MCF 10A (cell line): ENCODE measurements at places on chromosomes 12 and 14.

DNA sequence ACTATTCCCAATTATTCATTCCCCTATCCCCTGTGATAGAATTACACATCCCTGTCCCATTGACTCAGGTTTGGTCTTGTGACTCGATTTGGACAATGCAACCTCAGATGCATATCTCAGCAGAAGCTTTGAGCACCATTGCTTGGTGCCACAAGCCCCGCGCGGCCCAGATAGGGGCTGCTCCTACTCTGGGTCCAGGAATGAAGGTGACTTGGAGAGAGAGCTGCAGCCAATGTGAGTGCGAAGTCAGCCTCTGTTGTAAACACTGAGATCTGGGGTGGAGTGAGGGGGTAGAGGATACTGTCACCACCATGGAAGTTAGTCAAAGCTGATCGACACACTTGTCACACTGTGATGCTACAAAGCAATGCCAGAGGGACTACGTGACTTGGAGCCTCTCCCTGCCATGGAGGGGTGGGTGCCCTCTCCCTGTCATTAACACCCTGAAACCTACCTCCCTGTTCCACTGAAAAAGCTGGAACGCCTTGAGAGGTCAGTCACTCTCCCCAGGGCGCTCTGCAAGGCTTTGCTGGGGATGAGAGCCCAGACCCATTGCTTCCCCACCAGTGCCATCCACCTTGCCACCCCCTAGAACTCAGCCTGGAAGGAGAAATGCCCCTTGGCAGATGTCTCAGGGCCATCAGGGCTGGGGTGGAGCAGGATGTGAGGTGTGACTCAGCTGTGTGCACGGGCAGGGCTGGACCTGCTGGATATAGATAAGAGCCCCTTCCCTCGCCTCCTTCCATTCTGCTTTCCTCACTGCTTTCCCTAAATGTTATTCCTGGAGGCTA is 6.6 kb upstream of the PLEK2 start:
- H3K36me3 ChIP-seq: no peaks in the 10 kb centered on the region
- H3K4me3 ChIP-seq: no peak overlapping the region
- peak; percentile 58 for DNase-seq
- H3K27me3 ChIP-seq: no peaks in the 10 kb centered on the region
- peaks cover 18% of the 10 kb centered on the region for H3K4me1 ChIP-seq

GRCh38 chr14:93132472-93133065 is 16.8 kb upstream of the ITPK1 start:
- H3K4me1 ChIP-seq: peaks cover 16% of the 10 kb centered on the region
- peaks cover 5% of the 10 kb centered on the region for H3K36me3 ChIP-seq
- H3K27me3 ChIP-seq: no peaks in the 10 kb centered on the region
- H3K27ac ChIP-seq: peak overlapping the region; percentile 75
- DNase-seq: peak; percentile 54

GRCh38 chr14:84584511-84584910 is 945.4 kb upstream of the FLRT2 start:
- DNase-seq: no peak
- H3K27me3 ChIP-seq: no peaks in the 10 kb centered on the region
- H3K4me1 ChIP-seq: no peaks in the 10 kb centered on the region
- H3K4me3 ChIP-seq: no peak overlapping the region
- H3K27ac ChIP-seq: no peak overlapping the region

DNA sequence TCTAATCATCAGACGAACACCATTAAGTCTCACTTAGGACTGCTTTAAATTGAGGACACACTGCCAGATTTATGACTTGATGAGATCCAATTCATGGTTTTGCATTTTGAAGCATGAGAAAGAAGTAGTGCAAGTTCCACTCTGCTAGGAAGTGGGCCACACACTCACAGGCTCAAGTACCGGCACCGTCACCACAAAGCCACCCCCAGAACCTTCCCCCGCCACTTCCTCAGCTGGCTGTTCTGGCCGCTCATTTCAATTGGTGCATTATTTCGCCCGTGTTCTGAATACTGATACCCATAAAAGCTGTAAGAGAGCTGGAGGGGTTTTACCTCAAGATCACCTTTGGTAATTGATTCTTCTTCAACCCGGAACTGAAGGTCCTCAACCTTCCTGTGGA is 70.1 kb downstream of the CLIP1 start:
- no peaks in the 10 kb centered on the region for H3K27me3 ChIP-seq
- H3K4me3 ChIP-seq: no peak overlapping the region
- no peak overlapping the region for H3K27ac ChIP-seq
- peaks cover 6% of the 10 kb centered on the region for H3K4me1 ChIP-seq

DNA sequence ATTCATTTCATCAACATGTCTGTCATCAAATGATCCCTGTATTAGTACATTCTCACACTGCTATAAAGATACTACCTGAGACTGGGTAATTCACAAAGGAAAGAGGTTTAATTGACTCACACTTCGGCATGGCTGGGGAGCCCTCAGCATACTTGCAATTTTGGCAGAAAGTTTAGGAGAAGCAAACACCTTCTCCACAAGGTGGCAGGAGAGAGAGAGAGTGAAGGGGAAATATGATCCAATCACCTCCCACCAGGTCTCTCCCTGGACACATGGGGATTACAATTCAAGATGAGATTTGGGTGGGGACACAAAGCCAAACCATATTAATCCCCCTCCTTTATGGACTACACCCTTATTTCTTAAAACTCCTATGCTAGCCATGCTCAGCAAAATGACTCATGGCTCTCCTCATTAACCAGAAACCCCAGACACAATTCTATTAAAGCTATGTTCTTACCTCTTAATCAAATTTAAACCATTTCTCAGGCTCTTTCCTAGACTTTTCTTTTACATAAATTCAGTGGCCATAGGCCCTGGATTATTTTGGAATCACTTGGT is 932.3 kb downstream of the FLRT2 start:
- DNase-seq: peak; percentile 52
- H3K27me3 ChIP-seq: no peaks in the 10 kb centered on the region
- H3K4me1 ChIP-seq: no peaks in the 10 kb centered on the region
- H3K36me3 ChIP-seq: peaks cover 5% of the 10 kb centered on the region

DNA sequence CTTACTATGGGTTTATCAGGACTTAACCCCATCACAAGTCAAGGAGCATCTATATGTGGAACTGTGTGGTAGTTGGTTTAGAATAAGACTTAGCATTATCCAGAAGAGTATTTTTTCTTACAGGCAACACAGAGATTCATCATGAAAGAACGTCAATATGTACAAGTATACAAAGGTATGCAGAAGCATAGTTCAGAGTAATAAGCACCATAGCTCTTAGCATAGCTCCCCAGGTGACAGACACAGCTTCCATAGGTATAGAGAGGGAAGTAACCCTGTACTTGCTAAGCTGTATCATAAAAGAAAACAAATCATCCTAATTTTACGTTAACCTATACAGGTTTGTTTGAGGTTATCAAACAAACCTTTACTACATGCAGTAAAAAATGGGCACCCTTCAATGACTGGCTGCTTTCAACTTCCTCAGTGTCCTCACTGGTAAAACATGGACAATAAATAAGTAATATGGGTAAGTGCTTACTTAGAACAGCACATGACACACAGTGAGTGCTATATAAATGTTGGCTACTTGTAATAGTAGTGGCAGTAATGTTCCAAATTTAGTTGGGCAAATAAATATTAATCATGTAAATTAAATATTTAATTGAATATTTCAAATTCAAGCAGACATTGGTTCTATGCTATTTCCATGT is 50.9 kb downstream of the PTPN21 start:
- no peaks in the 10 kb centered on the region for H3K27me3 ChIP-seq
- H3K4me1 ChIP-seq: no peaks in the 10 kb centered on the region
- H3K4me3 ChIP-seq: no peak overlapping the region
- no peak for DNase-seq
- peaks cover 28% of the 10 kb centered on the region for H3K36me3 ChIP-seq

DNA sequence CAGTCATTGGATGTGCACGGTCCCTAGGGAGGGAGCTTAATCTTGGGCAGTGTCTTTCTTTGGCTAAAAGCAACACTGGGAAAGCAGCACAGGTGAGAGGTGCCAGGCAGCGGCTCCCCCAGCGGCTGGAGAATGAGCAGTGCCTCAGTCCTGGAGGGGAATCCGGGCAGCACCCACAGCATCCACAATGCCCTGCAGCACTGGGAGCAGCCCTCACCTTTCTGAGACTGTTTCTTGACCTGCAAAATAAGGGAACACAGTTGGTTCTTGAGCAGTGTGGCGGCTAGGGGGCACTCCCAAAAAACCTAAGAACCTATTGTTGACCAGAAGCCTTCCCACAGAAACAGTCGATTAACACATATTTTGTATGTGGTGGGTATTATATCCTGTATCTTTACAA is 75.8 kb downstream of the SINHCAF start:
- H3K4me3 ChIP-seq: no peak overlapping the region
- no peak for DNase-seq
- no peak overlapping the region for H3K27ac ChIP-seq
- H3K27me3 ChIP-seq: peaks cover 16% of the 10 kb centered on the region
- peaks cover 6% of the 10 kb centered on the region for H3K4me1 ChIP-seq
- no peaks in the 10 kb centered on the region for H3K36me3 ChIP-seq

GRCh38 chr12:21771311-21771710 is 3.2 kb downstream of the KCNJ8 start:
- DNase-seq: no peak
- H3K27ac ChIP-seq: no peak overlapping the region
- H3K4me3 ChIP-seq: no peak overlapping the region
- peaks cover 10% of the 10 kb centered on the region for H3K27me3 ChIP-seq

GRCh38 chr14:96895658-96896271 is 98.6 kb downstream of the VRK1 start:
- no peak overlapping the region for H3K4me3 ChIP-seq
- no peak for DNase-seq
- no peaks in the 10 kb centered on the region for H3K27me3 ChIP-seq
- H3K36me3 ChIP-seq: peaks cover 12% of the 10 kb centered on the region

DNA sequence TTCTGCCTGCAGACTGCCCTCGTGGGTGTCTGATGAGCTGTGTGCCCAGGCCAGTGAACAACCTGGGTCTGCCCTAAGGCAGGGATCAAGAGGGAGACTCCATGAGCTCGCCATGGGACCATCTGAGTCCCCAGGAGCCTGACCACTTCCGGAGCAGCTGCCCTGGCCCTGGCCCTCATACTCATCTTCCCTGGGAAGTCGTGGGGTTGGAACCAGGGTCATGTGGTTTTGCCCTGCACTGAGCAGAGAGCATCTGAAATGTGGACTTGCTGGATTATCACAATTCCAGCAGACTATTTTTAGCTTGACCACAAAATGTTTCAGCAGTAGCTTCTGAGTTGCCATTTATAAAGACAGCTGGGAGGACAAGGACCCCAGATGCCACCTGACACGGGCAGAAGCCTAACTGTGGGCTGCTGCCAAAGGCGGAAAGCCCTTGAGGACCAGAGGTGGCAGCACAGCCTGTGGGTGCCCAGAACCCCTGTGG is 6.7 kb downstream of the BTBD6 start:
- H3K4me3 ChIP-seq: no peak overlapping the region
- peaks cover 27% of the 10 kb centered on the region for H3K36me3 ChIP-seq
- H3K27me3 ChIP-seq: no peaks in the 10 kb centered on the region
- H3K27ac ChIP-seq: no peak overlapping the region
- DNase-seq: no peak
- no peaks in the 10 kb centered on the region for H3K4me1 ChIP-seq

DNA sequence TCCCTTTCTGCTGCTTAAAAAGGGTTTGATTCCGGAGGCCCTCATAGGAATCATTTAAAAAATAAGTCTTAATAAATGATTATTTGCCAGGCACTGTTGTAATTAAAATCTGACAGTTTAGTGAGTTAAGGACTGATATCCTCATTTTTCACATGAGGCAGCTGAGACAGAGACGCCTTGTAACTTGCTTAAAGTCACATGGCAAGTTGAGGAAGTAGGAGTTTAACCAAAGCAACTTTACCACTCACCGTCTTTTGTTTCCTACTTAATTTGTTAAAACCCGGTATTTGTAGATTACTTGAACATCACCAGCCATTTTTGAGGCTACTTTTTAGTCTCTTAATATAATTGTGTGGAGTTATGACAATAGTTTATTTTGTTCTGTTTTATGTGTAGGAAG is 2.4 kb downstream of the TIGAR start:
- H3K36me3 ChIP-seq: peaks cover 29% of the 10 kb centered on the region
- no peaks in the 10 kb centered on the region for H3K27me3 ChIP-seq
- DNase-seq: no peak
- H3K4me1 ChIP-seq: peaks cover 13% of the 10 kb centered on the region
- no peak overlapping the region for H3K27ac ChIP-seq
- peak overlapping the region; percentile 98 for H3K4me3 ChIP-seq

DNA sequence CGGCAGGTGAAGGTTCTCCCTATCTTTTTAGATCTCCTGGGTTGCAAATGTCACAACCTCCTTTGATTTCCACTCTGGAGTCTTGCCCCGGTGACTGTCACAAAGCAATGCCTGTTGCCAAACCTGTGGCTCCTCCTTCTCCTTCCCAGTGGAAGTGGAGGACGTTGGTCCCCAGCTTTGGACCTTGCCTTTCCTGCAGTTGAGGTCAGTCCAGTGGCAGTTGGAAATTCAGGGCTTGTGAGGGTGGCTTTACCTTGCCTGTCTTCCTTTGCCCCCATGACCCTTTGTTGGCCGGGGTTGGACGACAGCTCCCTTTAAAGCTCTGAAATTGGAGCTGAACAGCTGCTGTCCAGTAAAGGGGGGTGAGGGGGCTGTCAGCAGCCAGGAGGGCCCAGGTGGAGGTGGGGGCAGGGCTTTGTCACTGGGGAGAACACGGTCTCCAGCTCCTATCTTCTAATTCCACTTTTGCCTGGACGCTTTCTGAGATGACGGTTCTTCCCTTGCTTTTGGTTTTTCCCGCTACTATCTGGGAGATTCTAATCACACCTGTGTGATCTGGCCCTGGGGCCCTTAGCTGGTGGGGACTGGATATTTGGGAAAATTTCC is 4.1 kb downstream of the TEAD4 start:
- no peak overlapping the region for H3K4me3 ChIP-seq
- H3K36me3 ChIP-seq: peaks cover 25% of the 10 kb centered on the region
- peaks cover 14% of the 10 kb centered on the region for H3K4me1 ChIP-seq
- no peak overlapping the region for H3K27ac ChIP-seq
- H3K27me3 ChIP-seq: no peaks in the 10 kb centered on the region

DNA sequence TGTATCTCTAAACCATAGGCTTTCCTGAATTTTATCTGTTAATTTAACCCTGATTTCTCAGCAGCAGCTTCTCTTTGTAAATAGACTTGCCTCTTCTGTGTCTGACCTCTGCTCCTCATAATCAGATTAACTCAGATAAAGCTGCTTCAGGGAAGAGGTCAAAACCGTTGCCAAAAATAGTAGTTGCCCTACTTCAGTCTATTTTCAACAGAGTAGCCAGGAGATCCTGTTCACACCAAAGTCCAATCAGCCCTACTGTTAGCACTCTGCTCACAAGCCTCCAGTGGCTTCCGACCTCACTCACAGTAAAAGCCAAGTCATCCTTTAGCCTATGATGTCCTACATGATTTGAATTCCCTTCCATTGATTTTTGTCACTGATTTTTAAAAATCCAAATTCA is 258.4 kb downstream of the PPFIA2 start:
- no peak for DNase-seq
- peaks cover 29% of the 10 kb centered on the region for H3K27me3 ChIP-seq
- H3K4me3 ChIP-seq: no peak overlapping the region
